ENCODE measurements at places on chromosomes 13 and 19. TPM values are rescaled to one million over a fixed set of nuclear protein-coding genes. Genes with fewer than 3 reads are reported as not detected.
A peak's percentile ranks its signal among the peaks of the same experiment; 100 is the strongest.

DNA sequence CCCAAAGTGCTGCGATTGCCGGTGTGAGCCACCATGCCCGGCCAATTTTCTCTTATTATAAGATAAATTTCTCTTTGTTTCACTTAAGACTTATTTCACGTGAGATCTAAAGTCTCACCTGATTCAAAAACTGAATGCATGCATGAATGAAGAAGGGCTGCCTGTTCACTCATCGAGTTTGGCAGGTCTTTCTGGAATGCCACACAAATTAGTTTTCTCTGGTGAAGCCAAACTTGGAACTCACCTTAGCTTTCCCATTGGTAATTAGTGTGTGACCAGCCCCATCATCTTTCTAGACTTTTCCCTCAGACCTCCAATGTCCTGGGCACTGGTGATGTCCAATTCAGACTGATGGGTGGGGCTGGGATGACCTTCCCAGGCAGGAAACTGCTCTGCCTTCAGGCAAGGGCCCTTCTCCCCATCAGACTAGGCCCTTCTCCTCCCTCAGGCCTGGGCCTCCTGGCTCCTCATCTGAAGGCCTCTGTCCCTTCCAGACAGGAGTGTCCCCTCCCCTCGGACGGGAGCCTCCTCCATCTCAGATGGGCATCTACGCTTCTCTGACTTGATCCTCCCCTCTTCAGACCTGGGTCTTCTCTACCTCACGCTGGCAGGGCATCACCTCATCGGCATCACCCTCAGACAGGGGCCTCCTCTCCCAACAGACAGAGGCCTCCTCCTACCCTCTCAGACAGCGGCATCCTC is 14.4 kb downstream of the C3 start:
- no peak for DNase-seq

DNA sequence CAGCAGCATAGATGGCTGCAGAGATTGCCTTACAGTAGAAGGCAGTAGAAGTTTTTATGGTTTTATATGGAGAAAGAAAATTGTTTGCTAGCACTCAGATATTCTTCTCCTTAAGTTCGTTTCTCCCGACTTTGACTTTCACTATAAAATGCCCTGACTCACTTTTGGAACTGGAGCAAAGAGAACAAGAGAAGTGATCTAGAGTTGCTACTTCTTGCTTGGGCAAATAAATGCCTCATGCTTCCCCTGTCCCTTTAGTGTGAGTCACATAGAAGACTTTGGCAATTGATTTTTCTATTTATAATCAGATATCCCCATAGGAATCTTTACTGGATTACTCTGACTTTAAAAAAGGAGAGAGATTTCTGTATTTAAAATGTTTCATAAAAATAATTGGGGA is 46.9 kb downstream of the ITGBL1 start:
- no peak for DNase-seq

- no peak for DNase-seq
These were observed 9.4 kb upstream of the SBK3 start for GRCh38 chr19:55554741-55555152.

DNA sequence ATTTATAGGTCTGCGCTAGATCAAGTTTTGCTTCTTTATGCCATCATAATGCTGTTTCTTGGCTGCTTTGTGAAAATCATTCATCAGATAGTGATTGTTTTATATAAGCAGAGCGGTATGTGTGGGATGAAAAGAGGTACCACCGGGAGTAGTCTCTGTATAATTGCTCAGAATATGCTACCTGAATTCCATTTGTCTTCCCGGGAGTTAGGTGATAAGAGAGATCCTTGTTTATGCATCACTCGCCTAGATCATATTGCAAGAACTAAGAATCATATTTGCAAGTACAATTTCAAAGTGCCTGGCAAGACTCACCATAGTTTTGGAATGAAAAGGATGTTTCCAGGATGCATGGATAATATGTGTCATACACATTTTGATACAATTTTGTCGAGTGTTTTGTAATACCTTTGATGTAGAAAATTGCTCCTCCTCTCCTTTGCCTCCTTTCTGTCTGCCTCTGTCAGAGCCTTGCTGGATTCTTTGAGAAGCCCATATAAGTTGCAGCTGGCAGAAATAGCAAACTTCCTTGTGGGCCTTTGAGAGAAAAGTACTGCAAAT is 1306.0 kb upstream of the SLC10A2 start:
- no peak for DNase-seq

DNA sequence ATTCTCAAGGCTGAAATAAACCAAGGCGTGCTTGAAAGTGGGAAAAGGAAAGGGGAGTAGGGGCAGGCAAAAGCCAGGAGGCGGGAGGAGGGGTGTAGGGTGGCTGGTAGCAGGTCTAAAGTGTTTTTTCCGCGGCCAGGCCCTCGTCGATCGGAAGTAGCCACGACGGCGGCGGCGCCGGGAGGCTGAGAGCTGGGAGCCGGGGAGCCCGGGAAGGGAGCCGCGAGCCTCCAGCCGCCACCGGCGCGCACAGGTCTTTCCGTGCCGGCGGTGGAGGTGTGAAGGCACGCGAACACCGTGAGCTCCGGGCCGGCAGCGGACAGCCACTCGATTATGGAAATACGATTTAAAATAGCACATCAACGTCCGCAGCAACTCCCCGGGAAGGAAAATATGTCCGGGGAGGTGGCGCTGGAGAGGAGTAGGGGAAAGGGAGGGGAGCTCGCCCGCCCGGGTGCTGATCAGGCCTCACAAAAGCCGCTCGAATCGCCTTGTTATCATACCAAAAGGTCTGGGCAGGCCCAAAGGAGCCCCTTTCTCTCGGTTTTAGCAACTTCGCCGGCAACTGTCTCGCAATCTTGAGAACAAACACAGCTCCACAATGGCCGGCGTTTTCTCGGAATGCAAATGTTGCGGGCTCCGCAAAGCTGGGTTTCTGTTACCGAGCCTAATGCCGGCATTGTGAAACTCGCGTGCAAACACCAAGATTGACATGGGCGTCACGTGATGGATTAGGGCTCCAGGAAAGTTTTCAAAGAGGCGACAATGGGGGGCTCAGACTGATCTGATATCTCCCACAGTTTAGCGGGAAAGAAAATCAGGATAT is 2.9 kb upstream of the PCDH8 start:
- peak; percentile 34 for DNase-seq

CASP14 gene
- total RNA-seq, result not detected

All from Daoy (cell line).